Lower lobe of right lung (tissue), 2 donors: ENCODE measurements at places on chromosomes 11 and 22. TPM values are rescaled to one million over a fixed set of nuclear protein-coding genes. Genes with fewer than 3 reads are reported as not detected.
A peak's percentile ranks its signal among the peaks of the same experiment; 100 is the strongest.

KDM2A gene
- total RNA-seq: 80.5 TPM

C1QTNF6 gene
- 5.3 TPM for total RNA-seq

OR5A1 gene
- total RNA-seq: not detected

CCDC82 gene
- 27.1 TPM for total RNA-seq

CASP4 gene
- total RNA-seq: 113 TPM

DNA sequence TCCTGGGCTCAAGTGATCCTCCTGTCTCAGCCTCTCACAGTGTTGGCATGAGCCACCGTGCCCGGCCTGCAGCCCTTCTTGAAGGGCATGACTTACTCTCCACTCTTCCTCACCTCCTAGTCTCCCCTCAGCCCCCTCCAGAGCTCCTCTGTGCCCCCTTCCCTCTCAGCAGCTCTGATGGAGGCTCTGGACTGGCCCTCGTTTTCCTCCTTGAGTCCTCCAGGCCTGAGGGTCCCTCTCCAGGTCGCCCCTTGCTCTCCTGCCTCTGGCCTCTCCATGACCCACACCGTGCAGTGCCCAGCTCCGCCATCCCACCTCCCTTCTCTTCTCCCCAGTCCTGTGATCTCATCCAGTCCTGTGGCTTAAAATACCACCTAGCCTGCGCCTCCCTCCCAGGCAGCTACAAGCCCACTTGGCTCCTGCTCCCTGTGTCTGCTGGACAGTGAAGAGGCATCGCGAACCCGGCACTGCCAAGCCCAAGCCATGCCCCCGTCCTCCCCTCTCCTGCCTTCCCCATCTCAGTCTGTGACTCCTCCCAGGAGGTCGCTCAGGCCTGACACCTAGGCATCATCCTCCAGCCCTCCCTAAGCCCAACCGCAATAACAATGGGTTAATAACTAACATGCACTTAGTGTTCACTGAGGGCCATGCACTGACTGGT, 11.9 kb downstream of the KCNJ4 start:
- DNase-seq: no peak

GRCh38 chr11:1659506-1659905, 29.9 kb downstream of the KRTAP5-5 start:
- DNase-seq: peak; percentile 32

- DNase-seq: no peak
These were observed 32.4 kb downstream of the JAM3 start for GRCh38 chr11:134101282-134101681.

DNA sequence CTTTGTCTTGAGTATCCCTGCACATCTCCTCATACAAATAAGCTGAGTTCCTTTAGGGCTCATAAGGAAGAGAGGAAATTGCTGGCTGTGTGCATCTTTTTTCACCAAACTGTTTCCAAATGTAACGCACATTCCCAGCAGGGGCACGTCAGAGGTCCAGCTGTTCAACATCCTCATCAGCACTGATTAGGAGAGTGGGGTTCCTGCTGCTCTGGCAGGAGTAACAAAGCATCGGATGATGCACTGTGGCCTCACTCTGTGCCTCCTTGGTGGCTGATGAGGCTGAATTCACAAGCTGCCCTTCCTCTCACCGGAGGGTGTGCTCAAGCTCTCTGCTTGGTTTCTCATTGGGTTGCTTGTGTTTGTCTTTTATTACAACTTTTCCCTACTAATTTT, 35.5 kb upstream of the SLC25A1 start:
- no peak for DNase-seq

DNA sequence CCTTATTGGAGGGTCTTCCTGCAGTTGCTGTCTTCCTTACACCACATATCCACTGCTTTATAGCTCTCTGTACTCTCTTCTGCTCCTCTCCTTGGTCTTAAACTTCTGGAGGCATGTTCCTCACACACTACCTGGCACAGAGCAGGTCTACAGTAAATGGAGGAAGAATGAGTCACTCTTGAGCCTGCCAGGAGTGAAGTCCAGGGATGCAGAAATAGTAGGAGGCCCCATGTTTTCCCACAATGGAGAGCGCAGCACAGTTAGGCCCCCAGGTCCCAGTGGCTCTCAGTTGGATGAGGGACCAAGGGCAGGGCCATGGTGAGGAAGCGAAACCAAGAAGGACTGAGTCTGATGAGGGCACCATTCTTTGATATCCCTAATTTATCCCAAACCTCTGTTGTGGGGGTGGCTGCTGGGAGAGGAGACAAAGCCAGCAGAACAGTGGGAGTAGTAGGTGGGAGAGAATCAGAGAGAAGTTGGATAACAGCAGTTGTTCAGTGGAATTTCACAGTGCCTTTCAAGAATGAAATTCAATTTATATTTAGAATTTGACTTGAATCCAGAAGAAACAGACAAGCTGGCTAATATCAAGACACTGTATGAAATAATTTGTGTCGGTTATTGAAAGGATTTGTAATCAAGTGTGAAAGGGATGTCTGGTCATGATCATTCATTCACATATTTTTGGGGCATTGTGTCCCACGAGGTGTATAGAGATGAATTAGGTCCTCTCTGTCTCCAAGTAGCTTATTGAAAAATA, 187.8 kb downstream of the HIPK3 start:
- DNase-seq: no peak

- no peak for DNase-seq
These were observed 271.4 kb upstream of the LUZP2 start for GRCh38 chr11:24225501-24225900.

DNA sequence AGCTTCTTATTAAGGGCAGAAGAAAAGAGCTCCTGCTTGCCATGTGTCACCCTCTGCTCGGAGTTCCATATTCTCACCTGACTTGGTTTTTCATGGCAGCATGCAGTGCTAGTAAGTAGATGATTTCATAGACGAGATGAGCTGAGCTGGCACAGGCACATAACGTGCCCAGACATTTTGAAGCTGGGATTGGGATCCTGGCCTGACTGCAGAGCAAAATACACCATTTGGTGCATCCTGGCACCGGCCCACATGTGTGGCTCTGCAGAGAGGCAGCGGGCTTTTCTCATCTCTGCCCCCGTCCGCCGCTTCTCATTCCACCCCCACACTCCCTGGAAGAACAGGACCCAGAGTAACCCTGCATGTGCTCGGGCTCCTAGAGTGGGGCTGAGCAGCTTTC, 24.8 kb downstream of the FAM118A start:
- no peak for DNase-seq

GRCh38 chr11:133921026-133921425, 35.7 kb downstream of the IGSF9B start:
- DNase-seq: no peak

GRCh38 chr11:32353884-32354283, 81.5 kb downstream of the WT1 start:
- no peak for DNase-seq

GRCh38 chr22:36395055-36395849, 7.5 kb upstream of the MYH9 start:
- DNase-seq: no peak

DNA sequence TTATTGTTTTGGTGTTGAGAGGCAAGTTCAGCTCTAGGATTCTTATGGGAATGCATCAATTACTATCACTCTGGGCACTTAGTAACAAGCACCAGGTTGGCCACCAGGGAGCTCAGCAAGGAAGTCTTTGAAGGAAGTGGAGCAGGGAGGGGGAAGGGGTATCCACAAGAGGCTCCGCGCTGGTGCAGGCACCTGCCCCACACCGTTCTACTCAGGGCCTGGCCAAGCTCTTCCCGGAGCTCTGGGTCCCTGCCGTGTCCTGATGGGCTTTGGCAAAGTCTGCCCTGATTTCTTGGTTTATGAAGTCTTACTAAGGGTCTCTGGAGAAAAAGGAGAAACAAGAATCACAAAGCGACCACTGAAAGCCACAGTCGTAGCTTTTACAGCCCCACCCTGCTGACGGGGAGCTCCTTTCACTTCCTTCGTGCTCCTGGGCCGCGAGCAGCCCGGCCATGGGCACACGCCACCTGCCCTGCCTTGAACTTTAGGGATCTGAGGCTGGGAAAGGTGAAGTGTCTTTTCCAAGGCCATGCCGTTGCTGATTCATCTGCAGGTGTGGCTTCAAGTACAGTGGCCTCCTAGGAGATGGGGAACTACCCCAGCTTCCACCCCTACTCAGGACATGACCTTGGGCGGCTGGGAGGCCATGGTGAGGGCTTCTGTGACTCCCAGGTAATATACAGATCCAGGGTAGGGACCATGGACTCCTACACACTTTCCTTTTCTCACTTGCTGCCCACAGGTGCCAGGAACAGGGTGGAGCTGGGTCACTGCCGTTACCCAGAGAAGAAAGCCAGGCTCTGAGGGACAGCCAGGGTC, 15.9 kb upstream of the LRRC32 start:
- DNase-seq: no peak

- DNase-seq: no peak
These were observed 24.5 kb upstream of the CABP7 start for GRCh38 chr22:29695129-29695926.

GRCh38 chr22:33303099-33303498, 244.9 kb upstream of the SYN3 start:
- no peak for DNase-seq

- no peak for DNase-seq
These were observed 16.0 kb downstream of the OVOL1 start for GRCh38 chr11:65802841-65803240.
